BJ (cell line): ENCODE measurements at places on chromosomes 3 and 15. TPM values are rescaled to one million over a fixed set of nuclear protein-coding genes. Genes with fewer than 3 reads are reported as not detected.
A peak's percentile ranks its signal among the peaks of the same experiment; 100 is the strongest.

Gene ZNF717
- 7.0 and 10.5 TPM in 2 replicates for polyA plus RNA-seq

Gene RIOX2
- polyA plus RNA-seq: 19.6 and 24.2 TPM in 2 replicates

Gene NISCH
- polyA plus RNA-seq: 66.4 and 95.3 TPM in 2 replicates

- no peak for DNase-seq
These were observed 19.7 kb downstream of the TM4SF4 start for GRCh38 chr3:149494022-149494758.

GRCh38 chr15:81299630-81300273, 24.2 kb downstream of the STARD5 start:
- DNase-seq: no peak

- no peak for DNase-seq
These were observed 21.5 kb upstream of the ZNF609 start for GRCh38 chr15:64438653-64439447.

DNA sequence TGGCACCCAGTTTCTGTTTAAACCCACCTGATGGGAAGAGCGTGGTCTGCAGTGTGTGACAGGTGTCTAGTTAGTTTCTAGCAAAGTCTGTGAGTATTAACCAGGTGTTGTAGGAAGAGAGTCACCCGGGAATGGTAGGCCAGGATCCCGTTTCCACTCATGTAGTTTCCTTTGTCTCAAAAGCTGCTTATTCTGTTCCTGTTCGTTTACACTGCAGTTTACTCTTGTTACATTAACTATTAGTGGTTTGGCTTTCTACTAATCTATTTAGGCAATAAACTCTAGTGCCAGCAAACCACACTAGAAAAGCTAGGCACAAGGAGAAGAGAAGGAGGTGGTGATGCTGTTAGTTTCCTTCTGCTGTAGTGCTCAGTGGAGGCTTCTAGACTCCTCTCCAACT, 32.7 kb downstream of the WDR76 start:
- no peak for DNase-seq

- no peak for DNase-seq
These were observed 3.1 kb downstream of the PARP3 start for GRCh38 chr3:51945031-51945840.

GRCh38 chr3:194269610-194270145, 81.5 kb downstream of the CPN2 start:
- no peak for DNase-seq

- DNase-seq: no peak
These were observed 22.3 kb downstream of the NR2C2 start for GRCh38 chr3:14969671-14970070.

DNA sequence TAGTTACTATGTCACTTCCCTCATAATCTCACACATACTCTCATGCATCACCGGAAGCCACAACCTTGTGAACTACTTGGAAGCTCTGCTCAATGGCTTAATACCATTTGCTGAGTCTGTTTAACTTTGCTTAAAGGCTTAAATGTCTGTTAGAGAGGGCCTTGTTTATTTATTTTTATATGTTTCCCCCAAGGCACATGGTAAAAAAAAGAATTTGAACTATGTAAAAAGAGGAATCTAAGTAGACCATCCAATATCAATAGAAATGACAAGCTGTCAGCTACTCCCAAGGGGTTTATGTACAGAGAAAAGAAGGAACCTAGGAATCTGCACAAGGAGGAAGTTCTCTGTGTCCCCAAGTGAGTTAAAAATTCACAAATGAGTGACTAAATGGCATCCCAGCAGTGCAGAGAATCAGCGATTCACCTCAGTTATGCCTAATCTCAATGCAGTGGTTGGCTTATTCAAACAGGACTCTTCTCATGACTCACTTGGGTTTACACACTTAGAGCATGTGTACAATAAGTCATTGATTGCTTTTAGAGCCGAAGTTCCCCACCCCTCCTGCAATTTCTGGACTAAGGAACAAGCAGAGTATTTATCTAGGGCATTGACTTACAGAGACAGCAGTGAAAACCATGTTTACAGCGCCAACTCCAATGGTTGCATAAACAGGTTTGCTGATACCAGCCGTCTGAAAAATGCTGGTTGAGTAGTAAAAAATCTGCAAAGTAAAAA, 24.4 kb downstream of the SLC2A2 start:
- peak; percentile 37 for DNase-seq

DNA sequence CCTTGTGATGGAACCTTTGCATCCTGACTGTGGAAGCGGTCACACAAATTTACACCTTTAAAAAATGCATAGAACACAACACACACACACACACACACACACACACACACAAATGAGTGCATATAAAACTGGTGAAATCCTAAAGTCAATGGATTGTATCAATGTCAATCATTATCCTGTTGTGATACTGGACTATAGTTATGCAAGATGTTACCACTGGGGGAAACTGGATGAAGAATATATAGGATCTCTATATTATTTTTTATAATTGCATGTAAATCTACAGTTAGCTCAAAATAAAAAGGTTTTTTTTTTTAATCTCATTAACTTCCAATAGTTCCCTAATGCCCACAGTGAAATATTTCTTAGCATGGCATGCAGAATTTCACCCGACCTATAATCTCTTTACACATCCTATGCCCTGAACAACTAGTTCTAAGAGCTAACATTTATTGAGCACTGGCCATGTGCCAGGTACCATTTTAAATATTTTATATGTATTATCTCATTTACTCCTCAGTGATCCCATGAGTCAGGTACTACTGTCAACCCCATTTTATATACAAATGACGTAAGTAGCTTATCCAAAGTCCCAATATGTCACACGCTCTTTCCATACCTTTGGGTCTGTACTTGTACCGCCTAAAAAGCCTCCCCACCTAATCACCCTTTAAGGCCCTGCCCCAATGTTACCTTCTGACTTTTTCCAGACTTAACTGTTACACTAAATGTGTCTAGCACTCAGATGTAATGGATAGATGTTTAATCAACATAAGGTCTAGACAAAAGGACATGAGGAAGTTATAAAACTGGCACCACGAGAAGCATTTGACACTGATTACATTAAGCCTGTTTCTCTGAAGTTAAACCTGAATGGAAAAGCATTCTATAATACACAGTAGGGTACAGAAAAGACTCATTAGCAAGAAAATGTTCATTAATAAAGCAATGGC, 5.5 kb downstream of the ABCC5 start:
- DNase-seq: no peak

DNA sequence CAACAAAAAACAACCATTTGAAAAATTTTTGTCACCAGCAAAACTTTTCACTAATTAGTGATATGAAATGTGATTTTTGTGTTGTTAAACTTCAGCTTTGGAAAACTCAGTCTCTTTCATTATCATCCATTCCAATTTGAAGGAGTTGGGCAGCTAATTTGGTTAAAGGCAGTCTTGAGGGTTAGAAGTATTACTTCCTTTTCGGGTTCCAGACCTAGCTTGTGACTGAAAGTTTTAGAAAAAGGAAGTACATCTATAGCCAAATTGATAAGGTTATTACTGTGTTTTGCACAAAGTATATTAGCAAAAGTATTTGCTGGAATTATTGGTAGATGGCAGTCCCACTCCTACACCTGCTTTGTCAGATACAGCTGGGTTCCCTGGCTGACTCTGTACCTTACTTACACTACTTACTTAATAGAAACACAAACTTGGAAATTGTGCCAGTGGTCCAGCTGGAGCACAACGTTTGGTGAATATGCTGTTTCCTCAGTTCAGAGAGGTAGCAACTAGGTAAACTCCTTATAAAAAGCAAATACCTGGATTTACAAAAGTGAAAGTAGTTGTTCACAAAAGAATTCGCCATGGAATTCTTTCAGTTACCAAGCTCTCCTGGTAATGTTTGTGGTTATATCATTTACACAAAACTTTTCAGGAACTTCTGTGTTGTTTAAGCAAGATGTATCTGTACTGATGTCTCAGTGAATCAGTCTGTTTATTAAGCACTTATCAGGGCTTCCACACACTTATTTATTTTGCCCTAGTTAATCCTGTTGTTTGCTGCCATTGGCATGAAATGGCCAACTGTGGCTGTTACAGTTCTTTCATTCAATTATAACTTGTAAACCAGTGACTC, 31.6 kb downstream of the TIPARP start:
- no peak for DNase-seq
